HuH-7 (cell line): ENCODE measurements at places on chromosomes 6 and 20.

DNA sequence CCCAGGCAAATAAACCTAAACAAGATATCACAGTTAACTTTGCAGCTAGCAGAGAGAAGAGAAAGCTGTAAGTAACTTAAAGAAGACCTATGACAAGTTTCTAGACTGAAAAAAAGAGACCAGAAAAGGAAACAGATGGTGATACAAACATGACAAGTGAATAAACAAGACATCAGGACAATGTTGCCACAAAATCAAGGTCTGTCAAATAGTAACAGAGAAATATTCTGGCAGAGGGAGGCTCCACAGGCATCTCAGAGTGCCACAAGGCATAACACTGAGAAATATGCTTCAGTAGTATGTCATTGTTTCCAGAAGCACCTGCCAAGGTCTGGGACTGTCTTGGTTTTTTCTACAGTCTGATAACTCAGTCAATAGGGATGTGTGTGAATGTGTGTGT, 332.2 kb downstream of the KHDRBS2 start:
- no peak for DNase-seq

DNA sequence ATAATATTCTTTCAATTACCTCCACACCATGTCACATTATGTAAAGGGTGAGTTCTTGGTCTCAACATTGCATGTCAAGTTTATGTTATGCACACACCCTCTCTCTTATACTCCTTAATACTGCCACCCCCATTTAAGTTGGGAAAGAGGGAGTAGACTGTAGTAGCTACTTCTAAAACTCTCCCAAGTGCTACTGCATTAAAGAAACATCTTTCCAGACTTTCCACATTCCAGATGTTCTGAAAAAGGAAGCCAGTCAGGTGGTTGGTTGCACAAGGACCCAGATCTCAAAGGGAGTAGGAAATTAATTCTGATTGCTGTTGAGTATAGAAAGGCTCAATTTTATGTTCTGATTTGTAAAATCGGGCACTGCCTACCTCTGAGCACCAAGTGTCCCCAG, 419.5 kb downstream of the CD83 start:
- no peak for DNase-seq

DNA sequence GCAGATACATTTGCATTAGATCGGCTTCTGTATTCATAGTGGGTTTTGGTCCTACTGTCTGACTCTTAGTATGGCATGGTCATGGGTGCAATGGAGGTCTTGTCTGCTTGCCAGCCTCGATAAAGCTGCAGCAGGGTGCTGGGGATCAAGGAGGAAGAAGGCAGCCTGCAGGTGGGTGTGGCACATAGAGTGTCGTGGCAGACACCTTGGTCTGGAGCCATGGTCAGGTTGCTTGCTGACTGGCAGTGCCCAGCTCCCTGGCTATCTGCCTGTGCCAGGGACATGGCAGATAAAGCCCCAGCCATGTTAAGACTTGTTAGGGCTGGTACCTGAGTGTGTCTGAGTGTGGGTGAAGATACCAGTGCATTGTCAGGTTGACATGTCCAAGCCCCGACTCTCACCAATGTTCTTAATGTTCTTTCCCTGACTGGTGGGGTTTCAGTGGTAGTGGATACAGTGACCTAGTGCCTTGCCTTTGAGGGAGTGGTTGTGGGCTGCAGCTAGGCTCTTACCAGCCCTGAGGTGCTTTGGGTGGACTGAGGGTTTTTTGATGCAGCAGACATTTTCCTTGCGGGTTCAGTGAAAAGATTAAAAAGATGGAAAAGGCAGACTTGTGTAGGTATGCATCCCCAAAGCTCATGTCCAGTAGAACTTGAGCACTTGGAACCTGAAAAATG, 1.8 kb downstream of the FAM83D start:
- DNase-seq, result no peak

DNA sequence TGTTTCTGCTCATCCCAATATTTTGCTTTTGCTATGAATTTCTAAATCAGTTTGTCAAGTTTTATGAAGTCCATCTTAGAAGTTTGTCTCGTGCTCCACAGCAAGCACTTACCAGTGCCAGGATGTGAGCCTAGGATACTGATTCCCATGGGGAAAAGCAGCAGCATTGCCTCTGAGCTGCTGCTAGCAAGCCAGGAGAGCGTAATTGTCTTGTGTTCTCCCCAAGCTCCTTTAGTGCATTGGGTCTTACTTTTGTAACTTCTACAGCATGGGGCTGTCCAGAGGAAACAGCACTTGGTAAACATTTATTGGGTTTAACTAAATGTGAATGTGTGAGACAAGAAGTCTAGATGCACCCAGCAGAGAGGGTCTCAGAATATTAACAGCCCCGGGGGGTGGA, 76.1 kb downstream of the RNF182 start:
- DNase-seq, result no peak
